Jurkat, Clone E6-1 (cell line): ENCODE measurements at places on chromosomes 4 and X.

DNA sequence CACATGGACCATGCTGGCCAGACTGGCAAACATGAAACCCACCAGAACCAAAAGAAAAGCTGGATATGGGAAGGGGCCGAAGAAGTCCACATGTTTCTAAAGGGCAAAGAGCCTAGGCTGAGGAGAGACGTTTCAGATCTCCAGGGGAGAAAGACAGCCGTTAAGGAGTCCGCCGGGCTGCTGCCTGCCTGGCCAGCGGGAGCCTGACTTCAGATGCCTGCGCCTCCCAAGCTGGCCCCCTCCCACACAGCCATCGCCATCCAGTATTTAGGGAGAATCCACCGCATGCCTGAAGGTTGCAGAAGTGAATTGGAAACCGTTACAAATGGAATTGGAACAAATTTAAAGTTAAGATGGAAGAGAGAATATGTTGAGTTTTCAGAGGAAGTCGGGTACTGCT, 2.9 kb downstream of the TBL1X start:
- DNase-seq = no peak

DNA sequence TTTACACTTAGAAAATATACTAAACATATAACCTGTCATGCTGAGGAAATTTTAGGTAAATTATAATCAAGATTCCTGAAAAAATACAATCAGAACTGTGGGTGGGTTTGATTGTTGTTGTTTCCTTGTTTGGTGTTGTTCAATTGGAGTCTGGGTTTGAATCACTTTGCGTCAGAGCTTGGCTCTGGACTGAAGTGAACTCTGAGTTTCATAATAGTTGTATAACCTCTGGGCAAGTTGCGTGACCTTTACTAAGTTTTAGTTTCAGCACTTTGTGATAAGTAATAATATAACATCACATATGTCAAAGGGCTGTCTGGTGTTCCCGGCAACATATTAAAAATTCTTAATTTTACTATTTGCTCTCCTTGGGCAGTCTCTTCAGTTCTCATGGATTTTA, 758.1 kb downstream of the RAPGEF2 start:
- DNase-seq = no peak

DNA sequence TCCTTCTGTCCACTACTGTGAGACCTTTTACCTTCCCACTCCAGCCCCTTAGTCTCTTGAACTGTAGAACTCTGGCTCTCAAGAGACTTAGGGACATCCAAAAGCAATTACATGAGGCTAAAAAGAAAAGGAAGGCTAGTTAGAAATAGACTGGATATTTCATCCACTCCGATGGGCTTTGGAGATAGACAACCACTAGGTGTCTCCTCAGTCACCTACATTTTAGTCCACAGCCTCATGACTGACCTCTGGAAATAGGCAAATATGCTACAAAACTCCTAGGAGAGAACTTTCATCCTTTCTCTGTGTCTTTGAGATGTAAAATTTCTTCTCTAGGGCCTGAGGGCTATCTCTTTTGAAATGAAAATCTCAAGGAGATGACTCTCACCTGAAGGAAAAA, 45.1 kb upstream of the LAMP2 start:
- no peak for DNase-seq

DNA sequence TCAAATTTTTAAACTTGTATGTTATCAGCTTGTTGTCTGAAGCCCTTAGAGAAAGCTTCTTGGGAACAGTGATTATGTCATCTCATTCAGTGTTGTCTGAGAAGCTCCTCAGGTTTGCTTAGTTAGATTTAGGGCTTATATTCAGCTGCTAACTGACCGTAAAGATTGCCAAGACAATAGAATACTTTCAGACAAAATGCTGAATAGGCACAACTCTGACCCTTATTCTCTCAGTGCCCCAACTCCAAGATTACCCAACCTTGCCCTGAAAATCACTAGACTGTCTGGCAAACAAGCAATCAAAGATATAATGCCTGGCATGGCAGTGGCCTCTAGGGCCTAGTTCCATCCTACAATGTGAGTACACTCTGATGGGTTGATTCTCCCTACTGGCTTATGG, 950.5 kb upstream of the HS3ST1 start:
- no peak for DNase-seq

GRCh38 chr4:140300271-140300970, 73.0 kb upstream of the SCOC start:
- no peak for DNase-seq

DNA sequence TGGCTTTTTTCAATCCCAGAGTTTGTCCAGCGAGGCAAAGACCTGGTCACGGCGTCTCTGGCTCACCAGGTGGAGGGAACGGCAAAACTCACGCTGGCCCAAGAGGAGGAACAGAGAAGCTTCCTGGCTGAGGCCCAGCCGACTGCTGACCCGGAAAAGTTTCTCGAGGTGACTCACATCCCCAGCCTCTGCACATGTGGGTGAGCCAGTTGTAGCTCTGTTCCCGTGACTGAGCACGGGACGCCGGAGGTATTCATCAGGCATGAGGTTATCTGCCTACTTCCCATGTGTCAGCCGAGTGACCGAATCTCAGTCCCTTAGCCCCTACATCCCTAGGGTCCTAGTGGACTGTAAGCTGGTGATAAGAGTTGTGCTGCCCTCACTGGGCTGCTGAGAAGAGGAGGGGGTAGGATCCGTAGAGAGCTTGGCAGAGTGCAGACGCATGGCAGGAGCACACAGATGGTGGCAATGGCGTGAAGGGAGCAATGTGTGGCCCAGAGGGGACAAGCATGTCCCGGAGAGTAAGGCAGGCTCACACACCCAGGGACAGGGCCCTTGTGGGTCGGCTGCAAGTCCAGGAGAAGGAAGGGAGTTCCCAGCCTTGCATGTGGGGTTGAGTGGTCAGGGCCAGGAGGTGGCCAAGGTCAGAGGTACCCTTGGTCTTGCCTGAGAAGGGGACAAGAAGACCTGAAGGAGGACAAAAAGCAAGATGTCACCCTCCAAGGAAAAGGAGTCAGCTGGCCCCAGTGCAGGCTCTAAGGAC, 42.9 kb downstream of the EVC start:
- DNase-seq = no peak

DNA sequence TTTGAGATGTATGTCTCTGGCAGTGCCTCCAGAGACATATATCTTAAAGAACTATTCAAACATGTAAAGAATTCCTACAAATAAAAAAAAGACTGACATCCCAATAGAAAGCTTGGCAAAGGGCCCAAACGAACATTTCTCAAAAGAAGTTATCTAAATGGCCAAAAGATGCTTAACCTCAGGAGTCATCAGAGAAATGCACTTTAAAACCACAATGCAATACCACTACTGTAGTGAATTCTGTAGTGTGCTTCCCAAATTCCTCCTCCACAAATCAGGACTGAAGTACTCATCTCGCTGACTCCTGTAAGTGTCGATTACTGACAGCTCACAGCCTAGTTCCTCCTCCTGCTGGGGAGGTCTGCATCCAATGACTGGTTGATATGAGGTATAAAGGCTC, 129.0 kb upstream of the MAMLD1 start:
- DNase-seq = no peak

GRCh38 chr4:123093236-123093635, 170.8 kb upstream of the NUDT6 start:
- no peak for DNase-seq

- DNase-seq = no peak
Observed at GRCh38 chr4:1338752-1339414, 8.1 kb upstream of the UVSSA start.

- DNase-seq = no peak
Observed at GRCh38 chr4:40363945-40364344, 28.8 kb downstream of the CHRNA9 start.

DNA sequence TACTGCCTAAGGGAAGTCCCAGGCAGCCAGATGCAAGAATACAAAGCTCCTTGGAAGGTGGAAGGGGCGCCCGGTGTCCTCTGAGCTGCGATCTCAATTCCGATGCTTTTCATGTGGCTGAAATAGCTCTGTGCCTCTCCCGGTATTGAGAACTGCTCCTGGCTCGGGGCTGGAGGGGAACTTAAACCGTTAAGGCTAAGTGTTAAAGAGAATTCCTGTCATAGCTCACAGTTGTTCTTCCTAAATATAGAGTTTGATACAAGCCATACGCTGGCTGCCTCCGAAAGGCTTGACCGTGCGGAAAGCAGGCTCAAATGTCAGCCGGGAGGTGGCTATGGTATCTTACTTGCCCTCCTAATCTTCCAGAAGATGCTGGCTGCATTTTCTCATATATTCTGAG, at the start of gene SMPX:
TSS of gene SMPX (minus strand) at position 157 of the 400 bp plus-strand sequence. CDS start 3,826 bp downstream, outside the sequence.
- no peak for DNase-seq

GRCh38 chr4:20456407-20456806, 204.7 kb downstream of the SLIT2 start:
- DNase-seq = no peak

DNA sequence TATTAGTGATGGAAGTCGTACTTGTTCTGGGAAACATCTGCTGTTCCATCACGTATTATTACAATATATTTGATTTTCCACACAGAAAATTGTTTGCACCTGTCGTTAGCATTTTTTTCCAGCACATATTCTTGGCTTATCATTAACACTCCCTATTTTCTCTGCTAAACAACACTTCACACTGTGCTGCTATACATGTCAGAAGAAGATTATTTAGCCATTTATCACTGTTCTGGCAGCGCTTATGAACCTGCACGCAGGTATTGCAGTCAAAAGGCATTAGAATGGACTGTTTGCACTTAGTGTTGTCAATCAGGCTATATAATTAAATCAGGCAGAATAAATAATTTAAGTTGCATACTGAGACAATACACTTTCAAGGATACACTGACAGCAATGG, 218.6 kb downstream of the CHM start:
- no peak for DNase-seq

GRCh38 chrX:85865324-85865723, 182.0 kb downstream of the CHM start:
- DNase-seq = no peak

GRCh38 chr4:105568584-105568983, 16.2 kb downstream of the ARHGEF38 start:
- DNase-seq = no peak

DNA sequence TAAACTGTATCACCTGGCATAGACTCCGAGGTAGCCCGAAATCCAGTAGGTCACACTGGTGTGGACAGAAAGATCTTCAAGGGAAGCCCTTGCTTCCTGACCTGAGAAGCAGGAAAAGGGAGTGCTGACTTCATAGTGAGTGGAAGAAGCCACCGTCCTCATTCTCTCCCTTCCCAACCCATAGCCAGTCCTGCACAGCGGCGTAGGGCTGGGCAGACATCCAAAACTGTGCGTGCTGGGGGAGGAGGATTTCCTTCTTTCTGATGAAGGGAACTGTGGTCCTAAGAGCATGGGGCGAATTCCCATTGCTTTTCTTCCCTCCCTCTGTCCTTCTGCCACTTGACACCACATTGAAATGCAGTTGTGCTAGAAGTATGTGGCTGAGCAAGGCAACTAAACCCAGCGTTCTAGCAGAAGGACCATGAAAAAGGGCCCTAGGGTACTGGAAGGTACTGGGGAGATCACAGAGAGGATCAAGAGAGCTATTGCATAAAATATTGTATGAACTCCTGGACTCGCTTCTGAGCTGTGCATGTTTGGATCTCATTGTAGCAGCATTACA, 66.9 kb downstream of the STOX2 start:
- DNase-seq = no peak

- no peak for DNase-seq
Observed at GRCh38 chr4:174999407-174999806, 81.2 kb downstream of the ADAM29 start.

DNA sequence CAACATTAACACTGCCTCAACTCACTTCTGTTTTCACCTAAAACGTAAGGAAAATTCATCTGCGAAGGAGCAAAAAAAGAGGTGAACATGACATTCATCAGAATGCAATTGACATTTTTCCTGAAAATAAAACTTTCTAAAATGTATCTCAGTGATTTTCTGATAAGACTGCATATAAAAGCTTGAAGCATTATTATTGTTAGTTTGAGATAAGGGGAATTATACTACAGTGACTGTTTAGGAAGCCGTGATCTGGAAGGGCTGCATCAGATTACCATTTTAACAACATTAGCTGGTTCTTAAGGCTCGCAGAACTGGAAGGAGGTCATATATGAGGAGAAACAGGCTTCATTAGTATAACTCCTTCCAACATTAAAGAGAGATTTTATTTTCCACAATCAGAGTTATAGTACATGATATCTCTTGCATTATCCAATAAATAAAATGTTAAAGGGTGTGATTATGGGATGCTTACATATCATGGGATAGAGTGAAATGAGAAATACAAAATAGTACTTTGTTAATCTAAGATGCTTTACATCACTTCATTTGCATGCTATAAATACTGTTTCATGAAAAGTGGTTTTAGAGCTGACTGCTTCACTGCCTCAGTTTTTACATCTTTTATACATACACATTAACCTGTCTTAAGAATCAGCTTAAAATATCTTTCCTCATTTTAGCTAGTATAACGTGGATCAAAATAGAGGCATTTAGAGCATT, 1820.1 kb upstream of the TENM3 start:
- no peak for DNase-seq

DNA sequence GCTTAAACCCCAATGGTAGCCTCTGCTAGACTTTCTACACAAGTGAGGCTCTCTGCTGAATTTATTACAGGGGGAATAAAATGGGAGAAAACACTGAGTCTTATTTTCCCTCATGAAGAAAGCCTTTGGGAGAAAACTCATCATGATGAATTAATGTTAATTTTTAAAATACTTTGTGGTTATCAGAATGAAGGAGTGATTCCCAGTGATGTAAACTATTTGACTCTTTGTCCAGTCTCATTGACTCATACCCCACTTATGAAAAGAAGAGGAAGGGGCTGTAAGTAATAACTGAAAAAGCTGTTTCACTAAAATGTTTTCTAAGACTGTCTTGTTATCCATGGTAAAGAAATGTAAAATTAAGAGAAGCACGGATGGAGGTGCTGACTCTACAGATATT, 208.8 kb downstream of the GRIA3 start:
- DNase-seq = no peak

DNA sequence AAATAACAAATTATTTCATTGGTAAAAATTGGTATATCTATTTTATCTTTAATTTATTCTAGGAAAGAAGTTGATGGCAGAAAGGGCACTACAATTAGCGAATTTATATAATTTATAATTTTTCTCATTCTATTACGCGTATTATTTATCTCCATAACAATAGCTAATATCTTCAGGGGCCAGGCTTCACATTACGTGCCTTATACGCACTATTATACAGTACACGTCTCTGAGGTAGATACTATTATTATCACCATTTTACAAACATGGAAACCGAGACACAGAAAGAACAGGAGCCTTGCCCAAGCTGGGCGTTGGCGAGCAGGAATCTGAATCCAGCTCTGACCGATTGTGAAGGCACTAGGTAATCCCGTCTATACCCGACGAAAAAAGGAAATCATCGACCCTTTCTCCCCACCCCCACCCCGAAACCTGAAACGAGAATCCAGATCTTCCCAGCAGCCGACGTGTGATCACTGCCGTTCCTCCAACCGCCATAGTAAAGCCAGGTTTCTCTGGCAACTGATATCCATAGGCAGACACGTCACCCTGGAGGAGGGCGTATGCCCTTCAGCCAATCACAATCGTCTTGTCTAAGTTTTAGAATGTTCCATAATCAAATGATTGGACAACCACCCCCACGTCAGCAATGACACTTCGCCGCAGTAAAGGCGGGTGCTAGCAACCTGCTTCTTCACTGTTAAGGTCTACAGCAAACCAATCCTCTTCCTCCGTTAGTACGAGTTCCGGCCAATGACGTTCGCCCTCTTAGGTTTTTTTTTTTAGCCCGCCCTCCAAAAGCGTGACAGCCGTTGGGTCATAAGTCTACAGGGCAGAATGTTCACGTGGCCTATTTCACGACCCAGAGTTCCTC, at the start of gene MORF4L2:
TSS of gene MORF4L2 (minus strand) at position 501 of the 874 bp plus-strand sequence. CDS start 9,672 bp downstream, outside the sequence.
- DNase-seq = peak; percentile 98
